BE2C (cell line): ENCODE measurements at places on chromosomes 1 and 21.

GRCh38 chr1:157135646-157136045 lies 2.5 kb downstream of the ETV3 start:
- DNase-seq = no peak

- DNase-seq = no peak
Observed at GRCh38 chr1:50658459-50659076, 235.3 kb upstream of the DMRTA2 start.

DNA sequence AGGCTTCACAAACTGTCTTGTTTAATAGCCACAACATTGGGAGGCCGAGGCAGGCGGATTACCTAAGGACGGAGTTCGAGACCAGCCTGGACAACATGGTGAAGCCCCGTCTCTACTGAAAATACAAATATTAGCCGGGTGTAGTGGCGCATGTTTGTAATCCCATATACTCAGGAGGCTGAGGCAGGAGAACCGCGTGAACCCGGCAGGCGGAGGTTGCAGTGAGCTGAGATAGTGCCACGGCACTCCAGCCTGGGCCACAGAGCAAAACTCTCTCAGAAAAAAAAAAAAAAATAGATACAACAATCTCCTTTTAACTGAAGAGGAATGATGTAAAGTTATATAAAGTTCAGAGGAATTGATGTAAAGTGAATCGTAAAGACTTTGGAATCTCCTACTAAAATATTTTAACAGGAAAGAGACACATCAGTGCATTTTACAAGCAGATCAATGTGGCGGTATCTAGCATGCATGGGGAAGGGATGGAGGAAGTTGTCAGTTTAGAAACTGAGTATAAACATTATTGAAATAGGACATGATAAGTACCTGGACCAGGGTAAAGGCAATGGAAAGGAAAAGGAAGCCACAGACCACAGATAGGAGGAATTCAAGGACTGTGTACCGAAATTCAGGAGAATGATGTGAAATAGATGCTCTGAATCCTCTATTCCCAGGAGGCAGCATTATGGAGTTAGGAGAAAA lies 41.5 kb downstream of the PTPRC start:
- DNase-seq = no peak

- no peak for DNase-seq
Observed at GRCh38 chr21:15249285-15249993, 184.6 kb upstream of the NRIP1 start.

GRCh38 chr21:32335601-32336575 lies 37.2 kb downstream of the MRAP start:
- no peak for DNase-seq
